ENCODE measurements at places on chromosomes 13 and 19. TPM values are rescaled to one million over a fixed set of nuclear protein-coding genes. Genes with fewer than 3 reads are reported as not detected.

Gene MED29
- polyA plus RNA-seq = 32.2 TPM

Gene ZNF845
- 1.3 TPM for polyA plus RNA-seq

Gene MTMR6
- 6.4 TPM for polyA plus RNA-seq

Gene ZNF417
- polyA plus RNA-seq = 2.5 TPM

Gene KISS1R
- polyA plus RNA-seq = not detected

Gene SLC46A3
- 4.4 TPM for polyA plus RNA-seq

Gene FFAR2
- polyA plus RNA-seq = 4.0 TPM

Gene PRR36
- 0.78 TPM for polyA plus RNA-seq

Gene PTGIR
- 7.1 TPM for polyA plus RNA-seq

Gene PPP2R1A
- polyA plus RNA-seq = 106 TPM

Gene MYO16
- polyA plus RNA-seq = 2.0 TPM

Gene VRK3
- 25.6 TPM for polyA plus RNA-seq

Gene FBXO46
- polyA plus RNA-seq = 7.0 TPM

Gene CELF5
- polyA plus RNA-seq = 0.63 TPM

Gene CPB2
- polyA plus RNA-seq = not detected

Gene PDX1
- 6.6 TPM for polyA plus RNA-seq

Gene ZNF814
- 2.7 TPM for polyA plus RNA-seq

Gene LPAR2
- polyA plus RNA-seq = 12.6 TPM

Gene ACP7
- not detected for polyA plus RNA-seq

Gene CGB1
- not detected for polyA plus RNA-seq

Gene SHISA7
- polyA plus RNA-seq = 0.07 TPM

Gene ODAD3
- 0.30 TPM for polyA plus RNA-seq

Gene PNMA8C
- not detected for polyA plus RNA-seq

Gene SOX1
- not detected for polyA plus RNA-seq

Gene GPR42
- 0.90 TPM for polyA plus RNA-seq

Gene ADGRE2
- 6.9 TPM for polyA plus RNA-seq

Gene ZGLP1
- polyA plus RNA-seq = 2.2 TPM

Gene SCEL
- 2.9 TPM for polyA plus RNA-seq

Gene CYP4F2
- not detected for polyA plus RNA-seq

Gene KLF1
- not detected for polyA plus RNA-seq

Gene ZNF177
- polyA plus RNA-seq = 0.97 TPM

Gene CCDC169
- polyA plus RNA-seq = 0.24 TPM

Gene LCP1
- 7.3 TPM for polyA plus RNA-seq

Gene GPR12
- not detected for polyA plus RNA-seq

Gene PINLYP
- 9.6 TPM for polyA plus RNA-seq

Gene RYR1
- polyA plus RNA-seq = 0.79 TPM

Gene WDR87
- polyA plus RNA-seq = not detected

Gene CKM
- 12.5 TPM for polyA plus RNA-seq

Gene MYO1F
- polyA plus RNA-seq = 18.9 TPM

Gene PCP2
- polyA plus RNA-seq = 0.10 TPM

Gene ITGBL1
- polyA plus RNA-seq = 1.6 TPM

Gene B3GNT3
- 0.55 TPM for polyA plus RNA-seq

Gene SLC25A42
- polyA plus RNA-seq = 11.0 TPM

Gene IZUMO4
- 6.5 TPM for polyA plus RNA-seq

Gene KIR2DL3
- 0.04 TPM for polyA plus RNA-seq

Gene CD209
- 12.7 TPM for polyA plus RNA-seq

Gene SLC17A7
- 7.3 TPM for polyA plus RNA-seq

Gene KIR3DL2
- polyA plus RNA-seq = not detected

Gene CACNG7
- not detected for polyA plus RNA-seq

Gene CNFN
- 11.1 TPM for polyA plus RNA-seq

All from adipose tissue (tissue), 3 donors.